Urinary bladder (tissue), 4 donors: ENCODE measurements at places on chromosomes 6 and 20. TPM values are rescaled to one million over a fixed set of nuclear protein-coding genes. Genes with fewer than 3 reads are reported as not detected.

GRCh38 chr6:87588756-87589407 lies 905 bp downstream of the RARS2 start:
- DNase-seq: no peak

GRCh38 chr20:42572320-42573016 lies 617.2 kb downstream of the PTPRT start:
- no peak for DNase-seq

DNA sequence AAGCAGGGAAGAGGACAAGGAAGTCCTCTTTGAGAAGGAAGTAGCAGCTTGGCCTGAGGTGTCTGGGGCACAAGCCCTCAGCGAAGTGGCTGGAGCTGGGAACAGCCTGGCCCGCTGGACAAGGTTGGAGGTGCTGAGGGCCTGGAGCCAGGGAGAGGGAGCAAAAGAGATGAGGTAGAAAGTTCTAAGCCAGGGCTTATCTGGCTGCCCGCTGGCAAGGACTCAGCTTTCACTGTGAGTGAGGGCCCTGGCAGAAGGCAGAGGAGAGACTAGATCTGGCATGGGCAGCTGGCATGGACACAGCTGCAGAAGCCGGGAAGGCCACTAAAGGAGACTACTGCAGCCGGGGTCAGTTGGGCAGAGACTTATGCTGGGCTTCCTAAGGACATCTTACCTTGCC lies 21.8 kb upstream of the PCMTD2 start:
- no peak for DNase-seq

DNA sequence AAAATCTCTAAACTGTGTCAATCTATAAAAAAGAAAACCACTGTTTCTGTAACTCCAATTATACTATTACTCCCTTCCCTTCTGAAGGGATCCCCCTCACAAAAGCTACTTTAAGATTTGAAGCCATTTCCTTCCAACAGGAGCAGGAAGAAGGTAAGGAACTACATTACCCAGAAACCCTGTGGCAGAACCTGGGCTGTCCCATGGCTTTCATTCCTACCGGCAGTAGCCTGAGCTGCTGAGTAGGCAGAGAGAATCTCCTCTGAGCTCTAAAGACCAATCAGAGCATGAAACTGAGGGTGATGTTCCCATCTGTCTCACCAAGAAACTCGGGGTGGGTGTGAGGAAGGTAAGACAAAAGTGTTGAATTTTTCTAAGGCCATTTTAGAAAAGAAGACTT lies 108.0 kb upstream of the LRFN2 start:
- no peak for DNase-seq

DNA sequence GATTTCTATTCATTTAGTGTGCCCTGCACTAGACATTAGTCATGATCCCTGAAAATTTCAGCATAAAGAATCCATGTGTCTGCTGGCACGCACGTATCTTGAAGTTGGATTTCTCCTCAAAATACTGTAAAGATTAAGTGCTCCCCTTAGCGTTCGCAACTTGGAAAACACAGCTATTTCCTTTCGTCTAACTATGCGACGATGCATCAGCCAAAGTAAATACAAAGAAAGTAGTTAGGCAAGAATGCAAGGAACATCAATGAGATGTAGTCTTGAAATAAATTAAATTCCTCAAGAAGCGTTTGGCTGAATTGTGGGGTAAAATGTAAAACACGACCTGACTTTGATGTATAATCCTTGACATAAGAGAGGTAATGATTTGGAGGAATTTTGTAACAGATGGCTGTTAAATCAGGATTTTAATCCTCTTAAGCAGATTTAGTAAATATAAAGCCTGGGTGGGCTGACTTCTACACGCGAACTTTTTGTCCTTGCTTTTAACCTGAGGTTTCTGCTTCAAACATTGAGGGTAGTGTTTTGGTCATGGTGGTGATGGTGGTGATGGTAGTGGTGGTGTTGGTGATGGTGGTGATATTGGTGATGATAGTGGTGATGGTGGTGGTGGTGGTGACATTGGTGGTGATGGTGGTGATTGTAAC lies 88.2 kb downstream of the FOXF2 start:
- DNase-seq: no peak

DNA sequence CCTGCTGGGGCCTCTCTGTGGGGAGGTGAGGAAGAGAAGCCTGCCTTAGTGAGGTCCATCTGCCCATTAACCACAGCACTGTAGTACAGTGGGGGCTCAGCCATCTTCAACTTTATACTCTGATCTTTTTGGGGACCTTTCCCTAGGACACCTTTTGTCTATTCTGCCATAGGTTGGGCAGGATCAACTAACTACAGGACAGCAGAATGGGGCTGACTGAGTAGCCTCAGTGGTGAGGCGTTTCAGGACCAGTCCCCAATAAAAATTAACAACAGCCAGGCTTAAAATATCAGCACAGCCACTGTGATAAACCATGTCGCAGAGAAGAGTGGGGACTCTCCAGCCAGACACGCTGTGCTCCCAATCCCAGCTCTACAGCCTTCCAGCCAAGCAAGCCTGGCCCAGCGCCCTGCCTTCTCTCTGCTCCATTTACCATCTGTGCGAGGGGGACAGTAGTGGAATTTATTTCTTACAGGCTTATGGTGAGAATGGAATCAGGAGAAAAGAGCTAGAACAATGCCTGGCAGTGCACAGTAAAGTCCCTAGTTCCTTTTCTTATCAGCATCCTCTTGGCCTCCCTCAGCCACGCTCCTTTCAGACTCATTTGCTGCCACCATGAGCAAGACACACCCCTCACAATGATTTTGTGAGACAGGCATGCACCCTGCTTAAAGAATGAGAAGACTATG lies 75.5 kb downstream of the SLC22A23 start:
- no peak for DNase-seq

DNA sequence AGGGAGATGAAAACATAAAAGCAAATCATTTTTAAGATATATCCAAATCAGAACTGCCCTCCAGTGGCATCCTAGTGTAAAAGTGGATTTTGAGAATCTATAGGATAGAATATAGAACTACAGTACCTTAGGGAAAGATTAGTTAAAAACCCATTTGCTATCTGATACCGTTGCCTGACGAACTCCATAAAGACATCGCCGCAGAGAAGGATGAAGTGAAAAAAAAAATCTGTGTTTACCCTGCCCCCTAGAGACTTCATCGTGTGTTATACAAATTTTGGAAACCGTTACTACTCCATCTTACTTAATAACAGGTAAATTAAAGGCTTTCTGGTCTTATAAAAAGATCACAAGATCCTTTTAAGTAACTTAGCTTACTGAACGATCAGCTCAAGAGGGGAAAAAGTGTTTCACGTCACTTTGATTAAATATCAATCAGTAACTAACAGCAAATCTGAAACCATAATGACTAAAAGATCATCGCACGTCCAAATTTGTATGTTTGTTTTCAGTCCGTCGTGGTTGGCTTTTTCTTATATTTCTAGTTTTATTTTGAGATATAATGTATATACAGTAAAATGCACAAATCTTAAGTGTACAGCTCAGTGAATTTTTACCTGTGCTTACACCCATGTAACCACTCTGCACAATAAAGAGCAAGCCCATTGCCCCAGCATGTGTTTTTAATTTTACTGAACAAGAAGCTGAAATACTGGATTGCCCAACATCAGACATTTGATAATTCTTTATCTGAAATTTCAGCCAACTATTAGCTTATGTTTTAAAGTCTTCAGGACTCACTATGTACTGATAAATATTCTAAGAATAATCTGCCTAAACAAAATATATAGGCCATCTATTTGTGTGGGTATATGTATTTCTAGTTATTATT lies 881 bp upstream of the MCM3 start:
- DNase-seq: no peak

DNA sequence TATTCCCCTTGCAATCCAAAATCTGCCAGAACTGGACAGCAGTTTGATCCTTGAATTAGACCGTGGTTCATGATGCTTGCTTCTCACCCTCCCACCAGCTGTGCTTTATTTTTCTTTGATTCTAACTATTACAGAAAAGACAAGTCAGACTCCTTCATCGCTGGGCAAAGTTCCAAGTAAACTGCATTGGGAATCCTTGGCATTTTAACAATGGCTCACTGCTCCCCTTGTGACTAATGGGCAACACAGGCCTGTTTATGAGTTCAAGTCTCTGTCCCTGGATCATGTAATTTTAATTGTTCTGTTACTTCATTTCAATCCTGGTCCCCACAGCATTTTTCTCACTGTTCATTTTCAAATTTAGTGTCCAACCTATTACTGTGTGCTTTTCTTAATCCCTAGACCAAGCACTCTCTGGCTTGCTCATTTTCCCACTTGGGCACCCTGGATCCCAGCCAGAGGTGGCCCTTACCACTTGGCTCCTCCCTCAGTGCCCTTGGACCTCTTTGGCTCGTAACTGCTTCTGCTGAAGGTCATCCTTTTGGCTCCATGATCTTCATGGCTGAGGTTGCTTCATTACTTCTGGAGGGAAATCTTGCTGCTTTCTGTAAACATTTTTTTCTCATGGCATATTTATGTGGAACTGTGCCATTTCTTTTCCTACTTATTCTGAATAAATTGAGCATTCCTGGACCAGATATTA lies 32.8 kb downstream of the PSMB9 start:
- no peak for DNase-seq

- DNase-seq: no peak
Measured at GRCh38 chr6:25012657-25013056, 76.9 kb upstream of the RIPOR2 start.

Gene NR2E1
- polyA plus RNA-seq: not detected
